Stimulated activated CD8-positive, alpha-beta memory T cell treated with anti-CD3 and anti-CD28 coated beads, Interleukin-4, amount 100 ng/mL, for 1 hour (primary cell): ENCODE measurements at places on chromosomes 6 and 20.

GRCh38 chr20:11159728-11160127 lies 485.9 kb upstream of the JAG1 start:
- no peak for DNase-seq

DNA sequence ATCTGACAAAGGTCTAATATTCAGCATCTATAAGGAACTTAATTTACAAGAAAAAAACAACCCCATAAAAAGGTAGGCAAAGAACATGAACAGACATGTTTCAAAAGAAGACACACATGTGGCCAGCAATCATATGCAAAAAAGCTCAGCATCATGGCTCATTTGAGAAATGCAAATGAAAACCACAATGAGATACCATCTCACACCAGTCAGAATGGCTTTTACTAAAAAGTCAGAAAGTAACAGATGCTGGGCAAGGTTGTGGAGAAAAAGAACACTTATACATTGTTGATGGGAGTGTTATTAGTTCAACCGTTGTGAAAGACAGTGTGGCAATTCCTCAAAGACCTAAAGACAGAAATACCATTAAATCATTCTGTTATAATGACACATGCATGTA lies 289.9 kb upstream of the MMS22L start:
- no peak for DNase-seq

DNA sequence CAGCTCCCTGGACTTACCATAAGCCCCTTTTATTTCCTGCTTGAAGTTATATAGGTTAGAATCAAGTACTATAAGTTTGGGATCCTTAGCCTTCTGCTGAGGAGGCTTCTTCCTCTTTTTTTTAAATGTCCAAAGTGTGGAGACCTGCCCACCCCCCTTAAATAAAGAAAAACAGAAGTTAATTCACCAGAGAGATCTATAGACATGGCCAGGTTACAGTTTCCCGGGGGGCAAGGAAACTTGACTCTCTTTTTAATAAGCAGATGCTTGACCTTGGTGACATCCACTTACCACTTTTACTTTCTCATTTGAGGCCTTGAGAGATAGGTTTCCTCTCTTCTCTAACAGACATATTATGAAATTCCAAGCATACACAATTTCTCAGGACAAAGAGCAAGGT lies 88.3 kb downstream of the BMP2 start:
- no peak for DNase-seq

DNA sequence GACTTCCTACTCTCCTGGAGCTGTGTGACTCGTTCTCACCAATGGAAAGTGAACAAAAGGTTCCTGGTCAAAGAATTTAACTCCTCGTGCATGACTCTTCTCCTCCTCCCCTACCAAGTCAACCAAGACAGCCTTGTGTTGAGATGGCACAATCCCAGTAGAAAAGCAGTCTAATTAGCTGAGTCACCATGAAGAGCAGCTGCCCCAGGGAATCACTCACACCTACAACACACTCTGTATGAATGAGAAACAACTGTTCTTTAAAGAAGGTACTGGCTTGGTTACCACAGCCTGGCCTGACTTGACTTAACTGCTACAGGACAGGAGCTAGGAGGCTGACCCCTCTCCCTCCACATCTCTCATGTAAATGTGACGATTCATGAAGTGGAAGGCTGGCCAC lies 2.9 kb upstream of the HLA-DOB start:
- no peak for DNase-seq

DNA sequence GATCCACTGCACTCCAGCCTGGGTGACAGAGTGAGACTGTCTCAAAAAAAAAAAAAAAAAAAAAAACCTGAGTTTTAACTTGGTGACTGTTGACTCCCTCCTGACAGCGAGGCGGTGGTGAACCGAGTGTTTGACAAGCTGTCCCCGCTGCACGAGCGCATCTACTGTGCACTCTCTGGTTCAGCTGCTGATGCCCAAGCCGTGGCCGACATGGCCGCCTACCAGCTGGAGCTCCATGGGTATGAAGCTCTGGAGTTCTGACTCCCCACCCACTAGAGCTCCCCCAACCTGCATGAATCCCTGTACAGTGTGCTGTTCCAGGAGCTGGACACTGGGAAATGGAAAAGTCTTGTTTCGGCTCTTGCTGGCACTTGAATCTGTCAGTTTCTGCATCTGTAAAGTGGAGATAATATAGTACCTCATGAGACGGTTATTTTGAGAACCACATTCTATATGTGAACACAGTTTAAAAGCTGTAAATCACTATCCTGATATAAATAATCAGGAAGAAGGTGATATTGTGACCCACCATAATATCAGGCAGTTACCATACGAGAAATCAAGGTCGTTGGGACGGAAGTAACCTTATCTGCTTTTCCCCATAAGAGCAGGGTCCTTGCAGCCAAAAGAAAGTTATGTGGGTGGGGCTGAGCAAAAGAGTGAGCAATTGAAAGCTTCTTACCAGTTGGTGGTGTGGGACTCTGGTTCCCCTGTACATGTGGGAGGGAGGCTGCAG lies 3.3 kb downstream of the PSMB9 start:
- no peak for DNase-seq

- DNase-seq: no peak
Measured at GRCh38 chr6:7073821-7074525, 33.8 kb upstream of the RREB1 start.

DNA sequence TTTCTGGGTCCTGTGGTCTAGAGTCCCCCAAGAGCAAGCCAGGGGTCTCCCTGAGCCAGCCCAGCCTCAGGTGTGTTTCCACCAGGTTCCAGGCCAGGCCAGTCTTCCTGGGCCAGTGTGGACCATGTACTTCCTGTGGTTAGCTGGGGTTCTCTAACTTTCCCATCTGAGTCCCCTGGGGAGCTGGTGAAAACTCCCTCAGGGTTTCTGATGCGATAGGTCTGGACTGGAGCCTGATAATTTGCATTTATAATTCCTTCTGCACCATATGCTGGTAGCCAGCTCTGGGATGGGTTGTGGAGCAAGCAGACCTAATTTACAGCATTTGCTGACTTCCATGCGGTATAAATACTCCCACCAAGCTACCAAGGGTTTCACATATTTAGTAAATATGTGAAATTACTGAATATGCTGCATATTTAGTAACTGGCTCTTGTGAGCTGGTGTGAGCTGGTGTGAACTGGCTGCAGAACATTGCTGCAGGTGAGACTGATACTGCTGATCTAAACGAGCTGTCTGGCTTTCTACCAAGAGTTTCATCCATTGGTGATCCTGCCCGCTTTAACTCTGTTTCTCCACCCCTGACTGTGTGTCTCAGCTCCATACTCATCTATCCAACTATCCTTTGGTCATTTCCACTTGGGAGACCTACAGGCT lies 62.6 kb downstream of the RIN2 start:
- no peak for DNase-seq

DNA sequence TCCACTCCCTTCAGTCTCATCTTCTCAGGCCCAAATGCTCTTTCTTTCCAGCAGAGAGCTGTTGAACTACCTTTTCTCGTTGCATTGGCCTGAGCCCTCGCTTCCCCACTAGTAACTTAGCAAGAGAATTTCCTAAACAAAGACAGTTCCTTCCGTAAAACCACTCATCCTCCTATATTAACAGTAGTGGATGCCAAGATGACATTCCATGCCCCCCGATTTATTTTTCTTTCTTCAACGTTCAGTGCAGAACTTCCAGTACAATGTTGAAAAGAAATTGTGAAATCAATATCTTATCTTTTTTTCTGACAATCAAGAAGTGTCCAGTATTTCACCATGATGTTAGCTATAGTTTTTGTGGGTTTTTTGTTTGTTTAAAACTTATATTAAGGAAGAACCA lies 45.8 kb downstream of the SOX4 start:
- DNase-seq: no peak

DNA sequence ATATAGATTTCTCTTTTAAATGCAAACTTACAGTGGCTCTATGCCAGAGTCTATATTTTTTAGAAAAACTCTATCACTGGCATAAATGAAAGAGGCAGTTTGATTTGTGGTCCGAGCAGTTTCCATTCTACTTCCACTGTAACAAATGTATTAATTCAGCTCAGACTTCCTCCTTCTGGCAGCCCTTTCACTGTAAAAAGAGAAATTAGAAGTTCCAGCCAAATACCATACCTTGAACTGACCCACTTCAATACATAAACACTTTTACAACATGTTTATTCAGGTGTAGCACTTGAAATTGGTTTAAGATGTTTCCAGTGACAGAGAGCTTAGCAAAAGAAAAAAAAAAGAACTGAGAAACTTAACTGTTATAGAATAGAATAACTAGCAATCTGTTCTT lies 99.3 kb downstream of the BMP5 start:
- no peak for DNase-seq

DNA sequence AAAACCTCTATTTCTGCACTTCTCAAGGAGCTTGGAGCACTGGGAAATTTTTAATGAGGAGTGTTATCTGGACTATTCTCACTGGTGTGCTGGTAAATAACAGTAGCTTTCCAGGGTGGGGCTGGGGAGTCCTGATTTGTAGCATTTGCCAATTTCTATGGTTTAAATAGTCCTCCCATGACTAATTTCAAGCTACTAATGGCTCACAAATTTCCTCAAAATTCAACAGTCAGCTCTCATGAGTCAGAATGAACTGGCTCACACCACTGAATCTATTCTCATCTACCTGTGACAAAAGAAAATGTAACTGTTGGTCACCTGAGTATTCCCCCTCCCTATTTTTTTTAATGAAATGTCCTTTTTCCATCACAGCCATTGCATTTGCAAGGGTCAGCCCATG lies 449.6 kb downstream of the KIF16B start:
- no peak for DNase-seq

DNA sequence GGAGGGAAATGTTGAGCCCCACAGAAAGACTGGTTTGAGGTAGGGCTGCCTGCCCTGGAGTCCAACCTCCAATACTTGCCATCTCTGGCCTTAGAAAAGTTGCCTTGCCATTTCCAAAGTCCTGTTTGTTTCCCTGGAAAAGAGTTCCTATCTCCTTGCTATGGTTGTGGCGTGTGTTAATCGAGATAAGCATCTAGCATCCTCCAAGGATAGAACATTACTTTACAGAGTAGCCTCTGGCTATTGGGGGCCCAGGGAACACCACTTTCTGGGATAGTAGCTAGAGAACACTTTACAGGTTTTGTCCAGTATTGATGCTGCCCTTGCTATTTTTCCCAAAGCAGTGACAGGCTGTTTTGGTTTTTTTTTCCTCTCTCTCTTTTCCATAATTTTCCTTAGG lies 57.4 kb upstream of the SASH1 start:
- no peak for DNase-seq

- no peak for DNase-seq
Measured at GRCh38 chr6:134477991-134478635, 160.2 kb upstream of the SGK1 start.

GRCh38 chr20:43992885-43993284 lies 78.2 kb downstream of the TOX2 start:
- no peak for DNase-seq

- no peak for DNase-seq
Measured at GRCh38 chr6:111199935-111200334, 112.6 kb downstream of the SLC16A10 start.

DNA sequence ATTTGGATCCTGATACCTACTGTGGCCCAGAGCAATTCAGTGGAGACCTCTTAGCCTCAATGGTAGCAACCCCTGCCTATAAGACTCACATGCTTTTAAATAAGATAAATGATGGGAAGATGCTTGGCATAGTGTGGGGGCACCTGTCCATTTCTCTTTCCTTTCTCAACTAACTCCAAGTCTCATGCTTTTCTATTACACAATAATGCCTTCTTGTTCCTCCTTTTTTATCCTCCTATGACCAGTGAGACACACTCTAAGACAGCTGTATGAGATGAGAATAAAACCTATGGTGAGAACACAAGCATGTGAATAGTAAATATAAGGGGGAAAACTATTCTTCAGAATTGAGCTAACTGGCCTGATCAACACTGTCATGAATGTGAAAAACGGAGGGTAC lies 147.0 kb upstream of the STXBP5 start:
- DNase-seq: no peak

GRCh38 chr20:4808872-4809271 lies 87.2 kb downstream of the PRND start:
- no peak for DNase-seq
